T47D (cell line): ENCODE measurements at places on chromosomes 1 and 21.
A peak's percentile ranks its signal among the peaks of the same experiment; 100 is the strongest.

GRCh38 chr1:84450910-84451309 is 28.2 kb upstream of the RPF1 start:
- no peak for DNase-seq

- DNase-seq, result no peak
Observed at GRCh38 chr1:235502601-235503402, 1.4 kb downstream of the B3GALNT2 start.

GRCh38 chr21:20311234-20311787 is 686.9 kb upstream of the NCAM2 start:
- DNase-seq, result no peak

GRCh38 chr1:33234588-33234990 is 21.7 kb upstream of the ZNF362 start:
- DNase-seq, result no peak

- no peak for DNase-seq
Observed at GRCh38 chr1:233790121-233790520, 114.4 kb upstream of the SLC35F3 start.

- DNase-seq, result no peak
Observed at GRCh38 chr1:7290971-7291970, 479.8 kb upstream of the VAMP3 start.

- DNase-seq, result peak; percentile 27
Observed at GRCh38 chr1:18539171-18539570, 58.4 kb downstream of the KLHDC7A start.

GRCh38 chr1:219488275-219488674 is 124.6 kb downstream of the ZC3H11B start:
- no peak for DNase-seq
